ENCODE measurements at places on chromosomes 6 and 20.
A peak's percentile ranks its signal among the peaks of the same experiment; 100 is the strongest.

DNA sequence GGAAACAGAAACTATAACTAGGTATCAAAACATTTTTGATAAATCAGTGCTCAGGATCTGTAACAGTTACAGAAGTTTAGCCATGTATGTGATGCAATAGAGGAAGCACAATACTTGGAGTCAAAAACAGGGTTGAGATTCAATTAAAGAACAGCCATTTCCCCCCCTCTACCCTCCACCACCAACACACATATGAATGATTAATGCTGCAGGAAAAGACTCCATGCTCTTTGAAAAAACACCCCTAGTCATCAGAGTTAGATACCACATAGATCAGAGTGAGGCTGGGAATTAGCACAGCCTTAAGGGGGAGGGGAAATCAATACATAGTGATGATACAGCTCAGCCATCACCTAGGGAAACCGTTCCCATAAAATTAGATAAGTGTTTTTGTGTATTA, 108.9 kb upstream of the EMILIN3 start:
- no peak for DNase-seq

DNA sequence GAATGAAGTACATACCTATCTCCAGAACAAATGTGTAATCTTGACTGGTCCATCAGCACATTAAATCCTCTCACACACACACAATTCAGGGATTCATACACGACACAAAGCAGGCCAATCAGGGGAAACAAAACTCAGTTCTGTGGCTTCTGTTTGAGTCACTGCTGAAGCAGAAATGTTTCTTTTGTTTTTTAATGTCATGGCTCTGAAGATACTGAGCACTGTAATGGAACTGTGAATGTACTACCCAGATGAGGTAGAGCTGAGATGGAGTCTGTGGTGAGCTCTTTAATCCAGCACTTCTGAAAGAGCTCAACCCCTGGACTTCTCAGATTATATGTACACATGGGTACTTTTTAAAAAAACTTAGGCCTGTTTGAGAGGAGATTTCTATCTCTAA, 116.4 kb downstream of the THEMIS start:
- no peak for DNase-seq

DNA sequence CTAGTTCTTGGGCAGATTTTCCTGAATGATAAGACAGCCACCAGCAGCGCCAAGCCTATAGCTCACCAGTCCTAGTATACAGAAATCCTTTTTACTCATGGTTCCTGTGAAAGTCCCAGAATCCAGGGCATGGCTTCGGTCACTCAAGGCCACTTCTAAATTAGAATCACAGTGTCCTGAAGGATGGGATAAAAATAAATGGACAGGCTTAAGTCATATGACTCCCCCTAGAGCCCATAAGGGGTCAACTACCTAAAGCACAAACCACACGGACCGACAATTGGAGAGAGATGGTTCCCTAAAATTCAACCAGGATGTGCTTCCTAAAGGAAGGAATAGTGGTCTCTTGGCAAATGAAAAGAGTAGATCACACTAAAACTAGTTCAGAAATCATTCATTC, 404.1 kb upstream of the PLCB4 start:
- DNase-seq, result no peak

GRCh38 chr20:478949-479429, 16.7 kb upstream of the TBC1D20 start:
- DNase-seq, result peak; percentile 77

DNA sequence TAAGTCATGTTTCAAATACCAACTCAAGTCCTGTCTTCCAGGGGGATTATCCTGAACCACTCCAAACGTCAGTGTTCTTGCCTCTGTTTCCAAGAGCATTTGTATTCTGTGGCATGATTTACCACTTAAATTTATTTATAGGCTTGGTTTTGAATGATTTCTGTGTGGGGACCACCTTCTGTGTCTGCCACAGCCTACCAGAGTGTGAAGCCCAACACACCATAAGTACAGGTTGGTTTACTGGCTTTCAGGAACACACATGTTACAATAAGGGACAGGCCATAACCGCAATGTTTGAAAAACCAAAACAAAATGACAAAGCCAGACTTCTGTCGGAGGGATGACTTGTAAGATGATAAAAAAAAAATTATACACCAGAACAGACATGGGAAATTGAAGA, 56.5 kb upstream of the MAP3K7 start:
- no peak for DNase-seq

GRCh38 chr20:43821795-43822194, 92.9 kb upstream of the TOX2 start:
- DNase-seq, result no peak

GRCh38 chr6:107032051-107032450, 4.1 kb downstream of the MTRES1 start:
- no peak for DNase-seq

DNA sequence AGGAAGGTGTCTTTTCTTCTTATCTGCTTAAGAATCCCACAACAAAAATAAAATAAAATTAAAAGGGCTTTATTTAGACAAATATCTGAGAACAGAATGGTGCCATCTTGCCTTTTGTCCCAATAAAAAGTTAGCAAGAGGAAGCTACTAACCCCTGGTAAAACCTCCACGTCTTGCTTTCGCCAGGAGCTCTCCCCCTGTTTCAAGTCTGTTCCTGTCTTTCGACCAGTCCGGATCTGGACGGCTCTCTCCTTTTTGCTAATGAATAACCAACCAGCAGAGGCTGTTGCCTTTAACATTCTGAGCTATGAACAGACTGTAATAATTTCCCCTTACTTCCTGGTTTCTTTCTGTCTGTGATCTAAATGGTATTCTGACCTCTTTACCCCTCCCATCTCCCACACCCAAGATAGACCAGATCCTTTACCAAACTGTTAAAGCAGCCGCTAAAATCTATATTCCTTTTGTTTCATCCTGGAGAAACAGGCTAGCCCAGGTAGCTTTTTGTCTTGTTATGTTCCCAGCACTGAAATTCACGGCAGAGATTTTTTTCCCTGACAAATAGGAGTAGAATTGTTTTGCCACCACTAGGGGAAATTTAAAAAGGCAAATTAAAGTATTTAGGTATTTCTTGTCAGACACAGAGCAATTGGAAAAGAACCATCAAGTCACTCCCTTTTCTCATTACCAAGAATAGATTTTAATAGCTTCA, at the start of gene FRK:
Gene FRK, minus strand, starts transcription at position 320 of the 712 bp plus-strand sequence. CDS start 580 bp downstream, outside the sequence.
- DNase-seq, result no peak

DNA sequence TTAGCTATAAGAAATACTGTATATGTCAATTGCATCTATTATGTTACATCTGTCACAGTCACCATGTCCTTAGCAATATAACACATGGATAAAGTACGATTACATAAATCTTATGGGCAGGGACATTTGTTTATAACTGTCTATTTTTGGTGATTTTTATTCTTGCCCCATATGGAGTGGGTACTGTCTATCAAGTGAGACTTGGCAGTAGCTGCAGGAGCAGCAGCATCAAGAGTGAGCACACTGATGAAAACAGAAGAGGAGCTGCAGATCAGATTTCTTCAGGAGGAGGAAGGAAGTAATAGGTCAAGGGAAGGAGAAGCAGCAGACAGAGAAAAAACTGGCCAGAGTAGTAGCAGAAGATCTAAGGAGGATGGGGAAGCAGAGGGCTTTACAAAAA, 516.7 kb downstream of the C6orf118 start:
- no peak for DNase-seq

DNA sequence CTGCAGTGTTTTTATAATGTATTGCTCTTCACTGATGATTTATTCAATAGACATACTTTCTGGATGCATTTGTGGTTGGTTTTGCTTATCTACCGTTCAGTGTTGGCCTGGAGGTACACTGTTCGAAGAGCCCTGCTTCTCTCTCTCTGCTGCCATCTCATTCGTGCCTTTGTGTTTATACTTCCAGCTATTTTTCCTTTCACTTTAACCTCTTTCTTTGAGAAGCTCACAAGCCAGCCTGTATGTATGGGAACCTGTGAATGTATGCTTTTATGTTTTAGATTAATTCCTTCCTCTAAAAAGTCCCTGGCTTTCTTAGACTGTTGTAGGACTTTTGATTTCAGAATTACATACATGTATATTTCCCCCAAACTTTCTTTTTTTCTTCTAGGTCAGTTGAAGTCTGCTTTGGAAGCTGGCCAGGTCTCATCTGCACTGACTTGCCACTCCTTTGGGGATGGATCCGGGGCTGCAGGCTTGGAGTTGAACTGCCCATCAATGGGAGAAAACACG, 83.0 kb downstream of the SCAND1 start:
- no peak for DNase-seq

DNA sequence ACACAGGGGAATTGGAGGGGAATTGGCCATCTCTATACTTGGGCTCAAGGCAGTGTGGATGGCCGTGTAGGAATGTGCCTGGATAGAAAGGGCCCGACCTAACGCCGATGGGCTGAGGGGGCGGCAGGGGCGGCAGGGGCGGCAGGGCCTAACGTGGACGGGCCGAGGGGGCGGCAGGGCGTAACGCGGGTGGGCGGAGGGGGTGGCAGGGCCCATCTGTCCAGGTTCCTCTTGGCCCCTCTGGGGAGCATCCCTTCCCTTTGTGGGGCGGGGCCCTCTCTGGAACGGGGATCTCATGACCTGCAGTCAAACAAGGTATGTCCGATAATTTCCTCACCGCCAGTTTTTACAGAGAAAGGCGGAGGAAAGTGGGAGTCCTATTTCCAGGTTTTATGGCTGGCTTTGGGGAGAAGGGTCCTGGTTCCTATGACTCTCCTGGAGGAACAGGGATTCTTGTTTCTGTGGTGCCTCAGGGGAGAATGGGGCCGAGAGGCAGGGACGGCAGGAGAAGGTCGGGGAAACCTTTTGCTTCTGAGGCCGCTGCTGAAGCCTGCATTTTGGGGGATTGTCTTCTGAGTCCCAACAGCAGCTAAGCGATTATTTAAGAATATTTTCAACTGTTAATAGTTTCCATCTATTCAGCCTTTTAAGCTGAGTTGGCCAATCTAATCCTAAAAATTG, 100.8 kb upstream of the FRMD1 start:
- DNase-seq, result no peak

DNA sequence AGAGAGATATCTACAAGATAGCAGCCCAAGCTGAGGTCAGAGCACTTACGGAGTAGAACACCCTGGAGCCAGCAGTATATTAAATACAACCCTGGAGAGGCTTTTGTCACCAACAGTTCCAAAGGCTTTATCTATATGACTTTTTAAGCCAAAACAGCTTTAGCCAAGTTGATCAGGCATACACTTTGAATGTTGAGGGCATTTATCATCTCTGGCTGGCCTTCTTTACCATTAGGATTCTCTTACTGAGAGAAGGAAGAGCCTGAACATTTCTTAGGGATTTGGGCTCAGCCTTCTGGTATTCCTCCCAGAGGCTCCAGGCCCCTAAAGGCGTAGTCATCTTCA, 161.3 kb upstream of the RIMS1 start:
- DNase-seq, result no peak

DNA sequence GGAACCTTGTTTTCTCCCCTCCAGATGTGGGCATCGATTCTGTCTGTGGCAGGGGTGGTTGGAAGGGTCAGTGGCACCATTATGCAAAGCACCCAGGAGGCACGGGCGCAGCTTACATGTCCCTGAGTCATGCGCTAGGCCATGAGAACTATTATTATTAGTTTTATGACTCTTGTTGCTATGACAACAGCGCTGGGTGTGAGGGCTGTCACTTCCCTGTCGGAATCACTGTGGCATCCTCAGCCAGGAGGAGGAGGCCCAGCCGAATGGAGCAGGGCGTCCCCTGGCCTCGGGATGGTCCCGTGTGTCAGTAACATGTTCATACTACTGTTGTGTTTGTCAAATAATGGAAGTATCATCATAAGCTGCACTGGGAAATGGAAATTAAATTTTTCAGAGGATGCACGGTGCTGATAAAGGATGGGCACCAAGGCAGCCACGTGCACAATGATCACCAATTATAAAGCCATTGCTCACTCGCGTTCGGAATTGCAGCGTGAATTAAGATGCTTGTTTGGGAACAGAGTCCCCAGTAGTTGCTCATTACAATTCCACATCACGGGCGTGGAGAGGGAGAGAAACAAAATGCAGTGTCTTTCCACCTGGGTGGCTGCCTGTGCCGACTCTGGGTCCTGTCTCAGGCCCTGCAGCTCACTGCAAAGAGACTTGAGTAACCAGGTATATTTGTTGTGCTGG, 247.9 kb downstream of the CDH4 start:
- DNase-seq, result no peak

- no peak for DNase-seq
Observed at GRCh38 chr20:58306421-58307261, 2.9 kb upstream of the RAB22A start.

DNA sequence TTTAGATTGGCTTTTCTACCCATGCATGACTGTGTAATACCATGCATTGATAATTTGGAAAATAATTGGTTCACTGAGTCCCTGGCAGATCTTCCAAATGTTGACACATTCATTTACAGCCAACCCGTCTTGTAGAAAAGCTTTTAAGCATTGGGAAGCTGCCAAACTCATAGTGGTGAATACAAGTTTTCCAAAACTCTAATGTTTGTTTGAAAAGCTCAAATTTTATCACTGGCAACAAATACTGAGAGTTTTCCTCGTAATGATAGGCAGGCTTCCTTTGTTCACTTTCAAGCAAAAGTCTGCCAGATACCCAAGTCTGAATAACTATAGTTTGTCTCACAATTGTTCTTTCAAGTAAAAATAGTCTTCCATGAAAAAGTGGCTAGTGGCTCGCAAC, 143.0 kb downstream of the FIG4 start:
- no peak for DNase-seq

DNA sequence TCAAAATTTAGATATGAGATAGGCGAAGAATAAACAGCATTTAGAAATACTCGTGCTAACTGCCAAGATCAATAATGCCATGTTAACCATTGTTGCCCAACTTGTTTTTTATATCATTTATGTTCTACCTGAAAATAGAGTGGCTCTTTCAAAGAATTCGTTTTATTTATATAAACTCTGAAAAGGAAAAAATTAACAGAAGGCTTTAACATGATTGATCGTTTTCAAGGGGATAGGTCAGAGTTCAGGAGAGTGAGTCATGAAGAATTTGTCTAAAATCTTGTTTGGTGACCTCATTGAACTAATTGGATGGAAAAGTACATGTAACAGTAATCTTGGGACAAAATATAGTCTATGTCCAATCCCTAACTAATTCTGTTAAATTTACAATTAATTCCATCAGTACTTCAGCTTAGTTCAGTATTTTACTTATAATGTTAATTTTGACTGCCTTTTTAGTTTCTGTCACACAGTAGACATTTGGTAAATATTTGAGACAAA, 11.1 kb upstream of the ELOVL2 start:
- DNase-seq, result no peak

- DNase-seq, result no peak
Observed at GRCh38 chr6:169990095-169991030, 238.9 kb downstream of the ERMARD start.

DNA sequence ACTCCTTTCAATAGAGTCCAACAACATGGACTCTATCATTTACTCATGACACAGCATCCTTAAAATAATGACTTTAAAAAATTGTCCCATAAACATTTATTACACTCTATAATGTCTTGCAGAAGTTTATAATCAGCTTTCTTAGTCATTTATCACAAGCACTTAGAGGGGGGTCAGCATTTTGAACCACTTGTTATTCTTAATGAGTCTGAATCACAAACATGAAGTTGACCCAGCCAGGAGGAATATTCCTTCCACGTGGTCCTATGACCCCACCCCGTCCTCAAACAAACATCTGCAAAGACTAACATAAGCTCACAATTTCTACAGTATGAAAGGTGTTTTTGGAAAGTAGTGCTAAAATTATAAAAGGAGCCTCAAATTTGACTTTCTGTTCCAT, 91.1 kb downstream of the MTFR2 start:
- DNase-seq, result no peak

- DNase-seq, result no peak
Observed at GRCh38 chr6:13071550-13072345, 256.6 kb downstream of the TBC1D7 start.

- no peak for DNase-seq
Observed at GRCh38 chr6:169970306-169970988, 219.0 kb downstream of the ERMARD start.

GRCh38 chr6:152750694-152751093, at the start of gene VIP:
Gene VIP, plus strand, starts transcription at chr6:152750797. Its CDS starts 1,381 bp downstream, at chr6:152752178.
- no peak for DNase-seq

All from NCI-H524 (cell line).